ENCODE measurements at places on chromosomes 11 and 22.
A peak's percentile ranks its signal among the peaks of the same experiment; 100 is the strongest.

GRCh38 chr11:18709414-18709813 is 10.8 kb downstream of the TMEM86A start:
- H3K4me3 ChIP-seq: no peak overlapping the region
- no peak overlapping the region for H3K27ac ChIP-seq
- H3K36me3 ChIP-seq: no peaks in the 10 kb centered on the region
- H3K27me3 ChIP-seq: peaks cover 11% of the 10 kb centered on the region
- peaks cover 21% of the 10 kb centered on the region for H3K4me1 ChIP-seq
- no peak for DNase-seq

- H3K36me3 ChIP-seq: no peaks in the 10 kb centered on the region
- DNase-seq: no peak
- H3K4me3 ChIP-seq: no peak overlapping the region
- peaks cover 4% of the 10 kb centered on the region for H3K27me3 ChIP-seq
Measured at GRCh38 chr22:22460635-22461034, 47.9 kb downstream of the ZNF280B start.

DNA sequence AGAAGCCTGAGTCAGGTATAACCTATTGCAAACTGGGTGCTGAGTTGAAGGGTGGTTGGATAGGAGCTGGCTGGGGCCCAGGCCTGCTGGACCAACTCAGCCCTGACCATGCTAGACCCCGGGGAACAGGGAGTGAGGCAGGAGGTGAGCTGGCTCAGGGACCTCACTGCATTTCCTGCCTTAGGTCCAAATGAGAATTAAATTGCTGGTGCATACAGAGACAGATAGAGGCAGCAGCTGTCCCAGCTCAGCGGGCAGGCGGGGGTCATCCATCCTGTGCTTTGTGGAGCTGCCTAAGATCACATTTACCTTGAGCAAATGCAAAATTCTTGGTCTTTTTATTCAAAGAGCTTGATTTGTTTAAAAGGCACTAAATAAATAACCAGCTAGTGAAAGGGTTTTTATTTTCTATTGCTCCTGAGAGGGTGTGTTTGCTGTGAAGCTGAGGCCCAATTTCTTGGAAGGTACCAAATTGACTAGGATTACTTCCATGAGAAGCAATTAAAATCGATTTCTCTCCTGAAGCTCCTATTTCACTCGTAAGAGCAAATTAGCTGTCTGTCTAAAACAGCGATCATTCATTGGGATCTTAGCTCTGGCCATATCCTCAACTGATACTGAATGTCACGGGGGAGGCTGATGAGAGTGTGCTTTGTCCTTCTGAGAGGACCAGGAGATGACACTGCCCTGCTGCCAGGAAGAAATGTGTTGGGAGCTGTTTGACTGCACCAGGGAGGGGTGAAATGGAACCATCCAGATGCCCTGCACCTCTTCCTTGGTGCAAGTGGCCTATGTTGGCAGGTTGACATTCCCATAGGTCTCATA is 24.9 kb downstream of the USH1C start:
- H3K4me1 ChIP-seq: no peaks in the 10 kb centered on the region
- peaks cover 18% of the 10 kb centered on the region for H3K27me3 ChIP-seq
- no peak overlapping the region for H3K4me3 ChIP-seq
- no peaks in the 10 kb centered on the region for H3K36me3 ChIP-seq

DNA sequence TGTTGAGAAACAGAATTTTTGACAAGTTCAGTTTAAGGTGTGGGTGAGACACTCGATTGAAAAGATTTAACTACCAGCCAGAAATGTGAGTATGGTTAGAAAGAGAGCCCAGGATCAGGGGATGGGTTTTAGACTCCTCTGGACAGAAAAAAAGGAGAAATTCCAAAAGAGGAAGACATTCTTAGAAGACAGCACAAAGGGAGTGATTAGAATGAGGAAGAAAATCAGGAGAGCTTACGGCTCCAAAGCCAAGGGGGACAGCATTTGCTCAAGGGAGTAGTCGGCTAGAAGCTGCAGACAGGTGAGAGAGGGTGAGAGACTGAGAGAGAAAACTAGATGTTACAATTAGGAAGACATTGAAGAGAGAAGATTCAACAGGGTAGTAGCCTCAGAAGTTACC is 166.1 kb downstream of the ADAMTS15 start:
- no peak for DNase-seq
- no peaks in the 10 kb centered on the region for H3K36me3 ChIP-seq
- H3K4me3 ChIP-seq: no peak overlapping the region
- H3K27ac ChIP-seq: no peak overlapping the region
- no peaks in the 10 kb centered on the region for H3K4me1 ChIP-seq

DNA sequence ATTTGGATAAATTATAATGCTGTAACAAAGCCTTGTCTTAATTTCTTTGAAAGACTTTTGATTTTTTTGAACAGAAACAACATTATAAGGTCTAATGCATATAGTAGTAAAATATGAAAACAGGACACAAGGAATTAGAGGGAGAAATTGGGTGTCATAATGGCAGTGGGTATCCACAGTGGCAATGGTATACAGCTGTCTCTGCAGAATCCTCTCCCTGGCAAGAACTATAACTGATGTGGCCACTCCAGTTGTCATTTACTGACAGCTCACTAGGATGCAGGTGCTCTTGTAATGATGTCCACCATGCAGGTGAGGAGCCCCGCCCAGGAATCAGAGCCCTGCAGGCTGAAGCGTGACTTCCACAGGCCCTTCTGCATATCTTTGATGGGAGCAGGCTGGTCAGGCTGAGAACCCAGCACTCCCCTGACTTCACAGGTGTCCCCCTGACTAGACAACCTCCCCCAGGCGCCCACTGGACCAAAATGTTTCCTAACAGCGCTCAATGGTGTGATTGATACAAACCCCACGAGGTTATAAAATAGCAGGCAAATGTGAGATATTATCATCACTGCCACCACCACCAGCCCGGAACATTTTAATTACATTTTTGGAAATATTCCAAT is 32.8 kb upstream of the SERPIND1 start:
- H3K4me3 ChIP-seq: no peak overlapping the region
- DNase-seq: no peak
- H3K36me3 ChIP-seq: peaks cover 64% of the 10 kb centered on the region
- H3K27me3 ChIP-seq: no peaks in the 10 kb centered on the region

GRCh38 chr22:37188901-37189466 is 937 bp upstream of the C1QTNF6 start:
- H3K27ac ChIP-seq: no peak overlapping the region
- no peaks in the 10 kb centered on the region for H3K27me3 ChIP-seq
- peaks cover 15% of the 10 kb centered on the region for H3K4me1 ChIP-seq
- H3K4me3 ChIP-seq: no peak overlapping the region
- no peak for DNase-seq
- H3K36me3 ChIP-seq: peaks cover 7% of the 10 kb centered on the region

DNA sequence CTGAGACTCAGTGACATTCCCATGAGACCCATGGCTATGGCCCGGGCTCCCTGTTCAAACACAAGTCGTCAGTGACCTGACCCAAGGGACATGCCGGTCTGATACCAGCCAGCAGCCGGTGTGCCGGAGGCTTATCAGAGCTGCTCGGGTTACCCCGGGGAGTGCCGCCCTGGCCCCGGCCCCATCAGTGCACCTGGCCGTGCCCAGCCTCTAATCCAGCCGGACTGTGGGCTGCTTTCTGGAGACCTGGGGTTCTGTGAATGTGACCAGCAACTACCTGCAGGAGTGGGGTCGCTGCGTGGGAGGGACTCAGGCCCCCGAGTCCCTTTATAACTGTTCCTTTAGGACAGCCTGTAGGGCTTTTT is 52.7 kb downstream of the LINC01488 start:
- H3K4me3 ChIP-seq: no peak overlapping the region
- no peaks in the 10 kb centered on the region for H3K27me3 ChIP-seq
- no peaks in the 10 kb centered on the region for H3K36me3 ChIP-seq

- no peak overlapping the region for H3K4me3 ChIP-seq
- no peaks in the 10 kb centered on the region for H3K27me3 ChIP-seq
- DNase-seq: no peak
- H3K4me1 ChIP-seq: peaks cover 18% of the 10 kb centered on the region
Measured at GRCh38 chr11:46105134-46105628, 16.1 kb downstream of the PHF21A start.

DNA sequence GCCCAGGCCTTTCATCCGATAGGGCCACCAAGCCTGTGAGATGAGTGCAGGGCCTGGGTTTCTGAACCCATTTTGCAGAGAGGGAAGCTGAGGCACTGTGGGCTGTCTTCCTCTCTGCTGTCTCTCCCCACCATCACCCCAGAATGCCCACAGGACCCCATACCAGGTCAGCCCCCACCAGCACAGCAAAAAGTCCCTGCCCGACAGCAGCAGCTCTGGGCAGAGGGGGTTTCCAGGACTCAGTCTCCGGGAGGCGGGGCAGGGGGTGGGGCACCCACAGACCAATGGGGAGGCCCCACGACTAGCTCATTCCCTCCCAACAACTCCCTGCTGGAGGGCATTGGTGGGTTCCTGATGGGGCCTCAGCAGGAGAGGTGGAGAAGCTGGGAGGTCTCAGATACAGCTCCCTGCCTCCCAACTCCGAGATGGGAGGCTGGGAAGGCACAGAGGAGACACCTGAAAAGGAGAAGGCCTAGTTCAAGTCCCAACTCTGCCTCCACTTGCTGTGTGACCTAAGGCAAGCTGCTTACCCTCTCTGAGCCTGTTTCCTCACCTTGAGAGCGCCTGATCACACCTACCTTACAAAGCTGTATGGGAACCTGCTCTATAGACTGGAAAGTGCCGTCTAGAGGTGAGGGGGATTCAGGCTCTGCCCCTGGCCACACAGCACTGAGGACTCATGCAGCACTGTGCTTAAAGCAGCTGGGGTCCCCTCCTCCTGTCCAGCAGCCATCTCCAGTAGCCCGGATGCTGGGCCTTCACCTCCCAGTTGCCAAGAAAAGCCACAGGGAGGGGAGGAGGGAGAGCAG is 3.5 kb downstream of the CBX7 start:
- H3K27ac ChIP-seq: peak overlapping the region; percentile 87
- peak overlapping the region; percentile 19 for H3K4me3 ChIP-seq
- peaks cover 21% of the 10 kb centered on the region for H3K36me3 ChIP-seq
- H3K27me3 ChIP-seq: peaks cover 6% of the 10 kb centered on the region
- DNase-seq: peak; percentile 50

GRCh38 chr11:67118181-67118766 is 789 bp upstream of the KDM2A start:
- peak overlapping the region; percentile 77 for H3K4me3 ChIP-seq
- peaks cover 19% of the 10 kb centered on the region for H3K36me3 ChIP-seq
- peak; percentile 66 for DNase-seq
- H3K4me1 ChIP-seq: peaks cover 39% of the 10 kb centered on the region
- no peaks in the 10 kb centered on the region for H3K27me3 ChIP-seq
- H3K27ac ChIP-seq: peak overlapping the region; percentile 77

- no peak overlapping the region for H3K4me3 ChIP-seq
- no peak for DNase-seq
Measured at GRCh38 chr22:40670058-40670457, 9.2 kb upstream of the MCHR1 start.

DNA sequence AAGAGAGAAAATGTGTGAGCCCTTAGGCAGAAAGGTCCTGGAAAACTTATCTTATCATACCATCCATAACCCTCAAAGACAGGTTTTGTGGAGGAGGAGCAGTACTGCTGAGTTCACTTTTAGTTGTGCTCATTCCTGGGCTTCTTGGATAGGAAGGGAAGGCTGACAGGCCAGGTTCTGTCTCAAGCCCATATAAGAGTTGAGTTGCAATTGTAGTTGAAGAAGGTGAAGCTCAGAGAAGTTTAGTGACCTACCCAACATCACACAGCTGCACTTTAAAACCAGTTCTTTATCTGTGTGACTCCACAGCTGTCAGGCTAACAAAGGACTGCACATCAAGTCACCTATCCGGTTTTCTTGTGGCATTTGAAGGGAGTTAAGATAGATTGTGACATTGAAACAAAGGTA is 13.0 kb downstream of the TEAD1 start:
- no peaks in the 10 kb centered on the region for H3K36me3 ChIP-seq
- H3K4me1 ChIP-seq: no peaks in the 10 kb centered on the region
- no peak overlapping the region for H3K4me3 ChIP-seq
- peaks cover 23% of the 10 kb centered on the region for H3K27me3 ChIP-seq
- no peak for DNase-seq

- H3K4me3 ChIP-seq: no peak overlapping the region
- H3K27ac ChIP-seq: no peak overlapping the region
- H3K27me3 ChIP-seq: peaks cover 2% of the 10 kb centered on the region
- no peaks in the 10 kb centered on the region for H3K36me3 ChIP-seq
Measured at GRCh38 chr11:14541192-14541947, 21.2 kb upstream of the PSMA1 start.

- H3K27me3 ChIP-seq: no peaks in the 10 kb centered on the region
- no peak overlapping the region for H3K27ac ChIP-seq
- H3K4me1 ChIP-seq: peaks cover 50% of the 10 kb centered on the region
- no peak for DNase-seq
Measured at GRCh38 chr11:46590740-46591605, 2.9 kb downstream of the AMBRA1 start.

DNA sequence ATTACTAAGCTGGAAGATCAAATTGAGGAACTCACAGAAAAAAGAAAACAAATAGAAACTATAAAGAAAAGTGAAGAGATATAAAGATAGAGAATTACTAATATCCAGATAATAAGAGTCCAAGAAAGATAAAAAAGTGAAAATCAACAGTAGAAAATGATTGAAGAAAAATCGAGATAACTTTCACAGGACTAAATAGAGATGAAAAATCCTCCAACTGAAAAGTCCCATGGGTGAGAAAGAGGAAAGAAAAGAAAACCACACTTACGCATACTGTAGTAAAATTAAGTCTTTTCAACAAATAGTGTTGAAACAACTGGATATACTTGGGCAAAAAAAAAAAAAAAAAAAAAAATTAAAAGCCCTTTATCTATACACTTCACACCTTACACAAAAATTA is 60.0 kb downstream of the ENTHD1 start:
- H3K4me3 ChIP-seq: peak overlapping the region; percentile 9
- H3K27me3 ChIP-seq: no peaks in the 10 kb centered on the region
- peaks cover 58% of the 10 kb centered on the region for H3K4me1 ChIP-seq
- DNase-seq: no peak
- H3K27ac ChIP-seq: peak overlapping the region; percentile 6
- H3K36me3 ChIP-seq: peaks cover 14% of the 10 kb centered on the region

- H3K27ac ChIP-seq: no peak overlapping the region
- no peak for DNase-seq
- H3K36me3 ChIP-seq: no peaks in the 10 kb centered on the region
Measured at GRCh38 chr11:123692961-123693360, 38.5 kb upstream of the SCN3B start.

- no peaks in the 10 kb centered on the region for H3K4me1 ChIP-seq
- no peaks in the 10 kb centered on the region for H3K36me3 ChIP-seq
- H3K4me3 ChIP-seq: no peak overlapping the region
- H3K27me3 ChIP-seq: peaks cover 6% of the 10 kb centered on the region
Measured at GRCh38 chr11:93128574-93128973, 69.2 kb downstream of the SLC36A4 start.

GRCh38 chr11:13030857-13031256 is 21.7 kb downstream of the RASSF10 start:
- H3K4me3 ChIP-seq: no peak overlapping the region
- no peak overlapping the region for H3K27ac ChIP-seq
- peaks cover 12% of the 10 kb centered on the region for H3K27me3 ChIP-seq
- no peaks in the 10 kb centered on the region for H3K4me1 ChIP-seq
- no peak for DNase-seq

DNA sequence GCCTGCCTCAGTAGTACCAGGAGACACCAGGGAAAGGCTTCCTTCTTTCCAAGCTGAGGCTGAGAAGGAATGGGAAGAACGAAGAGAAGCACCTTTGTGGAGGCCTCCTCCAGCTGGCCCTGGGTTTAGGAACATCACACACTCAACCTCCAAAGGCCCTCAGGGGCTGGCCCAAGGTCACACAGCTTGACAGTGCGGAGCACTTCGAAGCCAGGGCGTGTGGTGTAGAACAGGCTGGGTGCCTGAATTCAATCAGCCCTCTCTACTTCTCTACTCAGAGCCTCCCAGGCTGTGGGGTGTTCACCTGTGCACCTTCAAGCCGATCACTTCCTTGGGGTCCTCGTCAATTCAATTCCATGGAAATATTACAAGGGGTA is 727 bp upstream of the CSDC2 start:
- H3K36me3 ChIP-seq: no peaks in the 10 kb centered on the region
- DNase-seq: no peak
- no peak overlapping the region for H3K4me3 ChIP-seq
- H3K27me3 ChIP-seq: peaks cover 26% of the 10 kb centered on the region
